H9 (cell line): ENCODE measurements at places on chromosomes 11 and 22. TPM values are rescaled to one million over a fixed set of nuclear protein-coding genes. Genes with fewer than 3 reads are reported as not detected.

Gene TMEM45B
- 0.35 and 0.70 TPM in 2 replicates for total RNA-seq

Gene INS
- total RNA-seq, result not detected in 2 replicates

Gene MYOD1
- total RNA-seq, result not detected in 2 replicates

Gene TRIM3
- 12.3 and 14.4 TPM in 2 replicates for total RNA-seq

DNA sequence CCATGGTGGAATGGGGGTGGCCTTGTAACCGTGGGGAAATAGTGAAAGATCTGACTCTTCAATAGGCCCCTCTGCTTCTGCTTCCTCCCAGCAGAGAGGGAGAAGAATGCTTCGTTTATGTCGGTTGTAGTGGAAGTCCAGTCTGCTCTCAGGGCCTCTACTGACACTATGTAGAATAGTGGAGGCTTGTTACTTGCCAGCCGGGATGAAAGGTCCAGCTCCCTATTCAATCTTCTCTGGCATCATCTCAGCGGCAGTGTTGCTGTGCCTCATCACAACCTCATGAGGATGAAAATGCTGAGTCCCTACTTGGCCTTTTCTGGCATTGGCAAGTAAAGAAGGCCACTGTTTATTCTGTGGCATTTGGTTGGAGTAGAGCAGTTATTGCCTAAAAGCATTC lies 820.9 kb upstream of the TENM4 start:
- DNase-seq, result no peak
